ENCODE measurements at places on chromosomes 5 and 9.

- no peak for DNase-seq
Measured at GRCh38 chr5:78056901-78057514, 237.5 kb downstream of the AP3B1 start.

DNA sequence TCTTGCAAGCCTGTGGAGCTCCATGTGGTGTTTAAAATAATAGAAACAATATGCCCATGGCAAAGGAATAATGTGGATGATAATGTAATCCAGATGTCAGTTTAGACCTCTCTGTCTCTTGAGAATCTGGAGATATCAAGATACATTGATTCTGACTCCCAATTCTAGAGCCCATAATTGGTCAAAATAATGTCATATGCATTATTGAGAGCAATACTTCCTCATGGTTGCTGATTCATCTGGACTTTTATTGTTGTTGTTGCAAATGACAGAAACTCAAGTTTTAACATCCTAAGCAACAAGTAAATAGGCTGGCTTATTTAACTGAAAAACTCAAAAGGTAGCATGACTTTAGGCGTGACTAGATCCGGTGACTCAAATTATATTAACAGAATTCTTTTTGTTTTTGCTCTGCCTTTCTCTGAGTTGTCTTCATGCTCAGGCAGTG is 152.1 kb downstream of the PCSK1 start:
- no peak for DNase-seq

- no peak for DNase-seq
Measured at GRCh38 chr5:155728146-155728856, 598.7 kb upstream of the SGCD start.

DNA sequence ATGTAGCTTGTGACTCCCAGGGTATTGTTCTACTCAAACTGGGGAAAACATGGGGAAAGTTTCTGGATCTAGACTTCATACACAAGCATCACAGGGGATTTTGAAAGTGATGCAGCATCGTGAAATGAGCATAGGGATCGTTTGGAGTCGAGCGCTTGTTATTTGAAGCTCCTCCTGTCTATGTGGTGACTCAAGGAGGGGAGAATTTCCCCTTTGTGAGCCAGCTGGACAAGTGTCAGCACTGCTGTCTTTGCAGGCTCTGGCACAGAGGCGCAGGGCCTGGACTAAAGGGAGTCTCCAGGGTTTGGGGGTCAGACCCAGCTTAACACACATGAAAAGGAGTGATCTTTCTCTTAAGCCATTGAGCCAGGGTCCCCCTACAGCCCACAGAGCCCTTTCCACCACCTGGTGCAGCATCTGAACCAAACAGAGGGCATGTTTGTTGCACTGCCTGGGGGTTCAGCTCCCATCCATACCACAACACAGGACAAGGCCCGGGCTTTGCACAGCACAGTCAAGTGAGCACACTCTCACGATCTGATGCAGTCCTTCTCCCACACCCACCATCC is 51.0 kb downstream of the IRF1 start:
- no peak for DNase-seq

- no peak for DNase-seq
Measured at GRCh38 chr5:114055318-114056184, 306.3 kb upstream of the KCNN2 start.

DNA sequence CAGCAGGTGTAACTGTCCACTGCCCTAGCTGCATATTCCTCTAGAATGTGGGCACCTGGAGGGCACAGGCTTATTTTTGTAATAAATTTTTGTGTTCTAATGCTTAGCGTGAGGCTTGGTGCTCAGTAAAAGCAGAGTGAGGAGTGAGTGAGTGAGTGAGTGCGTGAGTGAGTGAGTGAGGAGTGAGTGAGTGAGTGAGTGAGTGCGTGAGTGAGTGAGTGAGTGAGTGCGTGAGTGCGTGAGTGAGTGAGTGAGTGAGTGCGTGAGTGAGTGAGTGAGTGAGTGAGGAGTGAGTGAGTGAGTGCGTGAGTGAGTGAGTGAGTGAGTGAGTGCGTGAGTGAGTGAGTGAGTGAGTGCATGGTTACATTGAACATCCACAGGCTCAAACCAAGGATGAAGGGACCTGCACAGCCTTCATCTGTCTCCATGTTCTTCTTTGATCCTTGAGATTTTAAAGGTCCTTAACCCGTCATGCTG is 371.5 kb downstream of the MED10 start:
- DNase-seq: no peak

DNA sequence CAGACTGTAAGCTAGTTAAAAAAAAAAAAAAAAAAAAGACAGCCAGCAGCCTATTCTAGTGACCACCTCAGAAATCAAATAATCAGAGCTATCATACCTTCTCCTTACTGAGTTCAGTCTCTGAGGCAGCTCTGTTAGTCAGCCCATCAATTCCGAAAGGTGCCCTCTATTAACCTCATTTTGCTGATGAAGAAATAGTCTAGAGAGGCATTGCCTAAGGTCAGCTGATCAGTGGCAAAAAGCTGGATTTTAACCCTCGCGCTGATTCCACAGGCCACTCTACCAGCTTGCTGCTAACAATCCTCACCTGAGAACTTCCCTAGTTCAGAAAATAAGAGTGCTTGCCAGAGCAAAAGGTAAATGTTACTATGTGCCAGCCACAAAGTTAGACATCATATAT is 172.0 kb downstream of the DENND1A start:
- no peak for DNase-seq

GRCh38 chr5:2330325-2331130 is 420.9 kb downstream of the IRX2 start:
- DNase-seq: no peak

- DNase-seq: no peak
Measured at GRCh38 chr9:135772056-135772646, 70.2 kb downstream of the KCNT1 start.

DNA sequence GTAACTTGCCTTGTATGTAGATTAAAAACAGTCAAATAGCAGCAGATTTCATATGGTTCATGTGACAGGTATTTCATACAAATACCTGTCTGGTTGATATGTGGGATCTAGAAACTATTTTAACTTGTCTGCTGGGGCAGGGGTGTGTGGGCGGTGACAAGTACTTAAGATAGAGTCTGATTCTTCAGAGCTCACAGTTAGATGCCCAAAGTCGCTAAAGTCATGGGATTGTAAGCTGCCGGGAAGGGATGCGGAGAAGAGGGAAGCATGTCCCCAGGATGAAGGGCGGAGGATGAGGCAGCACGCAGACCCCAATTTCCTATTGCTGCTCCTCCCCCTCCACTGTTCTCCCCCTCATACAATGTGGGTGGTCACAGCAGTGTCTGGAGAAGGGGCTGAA is 13.3 kb downstream of the ANXA6 start:
- no peak for DNase-seq

DNA sequence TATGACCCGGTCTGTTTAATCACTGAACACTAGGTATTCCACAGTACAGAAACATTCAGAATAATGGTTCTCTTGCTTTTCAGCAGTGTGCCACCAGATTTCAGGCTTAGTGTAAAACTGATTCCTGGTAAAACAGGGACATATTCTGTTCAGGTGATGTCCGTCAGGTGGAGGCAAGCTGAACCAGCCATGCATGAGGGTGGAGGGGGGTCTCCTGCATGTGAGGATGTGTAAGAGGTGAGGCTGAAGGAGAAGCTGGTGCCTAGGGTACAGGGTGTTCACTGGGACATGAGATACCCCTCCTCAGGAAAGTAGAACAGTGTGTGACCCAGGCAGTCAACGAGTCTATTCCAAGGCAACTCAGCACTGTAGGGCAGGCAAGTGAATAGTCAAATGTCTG is 563.9 kb downstream of the BNC2 start:
- no peak for DNase-seq

GRCh38 chr5:2302169-2302568 is 419.4 kb upstream of the IRX4 start:
- DNase-seq: no peak

DNA sequence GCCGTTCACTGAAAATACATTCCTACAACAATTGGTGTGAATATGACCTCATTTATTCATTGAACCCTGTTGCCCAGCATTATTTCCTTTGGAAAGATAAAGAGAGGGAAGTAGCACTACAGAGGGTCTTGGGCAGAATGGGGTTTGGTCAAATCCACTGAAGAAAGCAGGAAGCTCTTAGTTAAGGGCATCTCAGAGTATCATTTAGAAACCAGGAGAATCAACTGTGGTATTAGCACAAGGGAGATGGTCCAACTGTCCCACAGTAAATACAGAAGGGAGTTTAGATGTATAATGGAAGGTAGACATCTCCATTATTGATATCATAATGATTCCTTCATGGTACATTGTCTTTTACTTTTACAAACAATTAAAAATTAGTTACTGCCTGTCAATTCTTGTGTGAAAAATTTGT is 47.1 kb downstream of the LIX1 start:
- no peak for DNase-seq

DNA sequence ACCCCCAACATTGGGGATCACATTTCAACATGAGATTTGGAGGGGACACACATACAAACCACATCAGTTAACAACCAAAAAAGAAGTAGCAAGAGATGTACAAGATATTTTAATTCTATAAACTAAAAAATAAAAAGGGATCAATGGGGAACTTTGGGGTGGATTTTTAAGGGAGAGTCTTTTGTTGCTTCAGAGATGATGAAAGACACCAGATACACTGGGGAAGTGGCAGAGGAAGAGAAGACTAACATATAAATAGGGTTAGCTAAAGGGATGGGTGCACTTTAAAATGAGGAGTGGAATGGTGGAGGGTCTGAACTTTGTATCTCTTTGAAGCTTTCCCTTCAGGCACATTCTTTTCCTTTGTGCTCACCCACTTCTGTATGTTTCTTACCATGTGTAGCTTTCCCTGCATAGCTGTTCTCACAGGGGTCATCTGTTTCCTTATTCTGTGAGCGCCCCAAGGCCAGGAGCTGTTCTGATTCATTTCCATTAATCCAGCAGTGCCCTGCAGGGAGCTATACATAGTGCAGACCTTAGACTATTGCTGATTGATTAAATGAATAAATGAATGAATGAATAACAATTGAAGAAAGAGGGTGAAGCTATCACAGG is 531.6 kb upstream of the KLF4 start:
- DNase-seq: no peak

DNA sequence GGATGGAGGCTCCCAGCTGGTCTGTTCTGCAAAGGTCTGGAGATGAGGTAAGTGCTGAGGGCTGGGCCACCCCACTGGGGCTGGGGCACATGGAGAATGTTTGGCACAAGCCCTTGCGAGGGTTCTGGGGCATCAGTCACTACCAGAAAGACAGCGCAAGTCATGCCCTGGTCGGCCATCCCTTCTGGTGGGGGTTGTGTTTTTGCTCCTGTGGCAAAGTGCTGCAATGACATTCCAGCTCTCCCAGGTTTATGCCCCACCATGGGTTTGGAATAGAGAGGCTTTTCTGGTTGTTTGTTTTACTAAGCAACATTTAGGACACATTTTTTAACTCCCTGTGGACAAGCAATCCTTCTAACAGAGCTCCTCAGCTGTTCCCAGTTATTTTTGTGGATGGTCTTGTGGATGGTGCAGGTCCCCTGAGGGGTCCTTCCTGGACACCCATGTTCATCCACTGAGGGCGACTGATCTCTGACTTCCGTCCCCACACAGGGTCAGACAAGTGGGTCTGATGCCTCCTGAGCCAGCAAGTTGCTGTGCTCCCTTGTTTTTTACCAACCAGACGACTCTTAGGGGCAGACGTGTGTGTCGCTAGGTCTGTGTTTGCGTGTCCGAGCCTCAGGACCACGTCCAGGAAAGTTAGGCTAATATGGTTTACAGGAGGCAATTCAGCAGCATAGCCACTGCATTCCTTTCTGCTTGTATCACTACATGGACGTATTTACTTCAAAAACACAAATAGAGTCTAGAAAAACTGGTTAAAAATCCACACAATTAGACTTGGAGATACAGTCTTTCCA is 64.9 kb upstream of the ECM2 start:
- DNase-seq: no peak

DNA sequence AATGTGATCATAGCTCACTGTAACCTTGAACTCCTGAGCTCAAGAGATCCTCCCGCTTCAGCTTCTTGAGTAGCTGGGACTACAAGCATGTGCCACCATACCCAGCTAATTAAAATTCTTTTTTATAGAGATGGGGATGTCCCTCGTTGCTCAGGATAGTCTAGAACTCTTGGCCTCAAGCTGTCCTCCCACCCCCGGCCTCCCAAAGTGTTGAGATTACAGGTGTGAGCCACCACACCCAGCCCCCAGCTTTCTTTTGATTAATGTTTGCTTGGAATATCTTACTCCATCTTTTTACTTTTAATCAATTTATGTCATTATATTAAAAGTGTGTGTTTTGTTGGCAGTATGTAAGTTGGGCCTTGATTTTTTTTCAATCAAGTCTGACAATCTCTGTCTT is 59.4 kb upstream of the EXOC3 start:
- DNase-seq: no peak

DNA sequence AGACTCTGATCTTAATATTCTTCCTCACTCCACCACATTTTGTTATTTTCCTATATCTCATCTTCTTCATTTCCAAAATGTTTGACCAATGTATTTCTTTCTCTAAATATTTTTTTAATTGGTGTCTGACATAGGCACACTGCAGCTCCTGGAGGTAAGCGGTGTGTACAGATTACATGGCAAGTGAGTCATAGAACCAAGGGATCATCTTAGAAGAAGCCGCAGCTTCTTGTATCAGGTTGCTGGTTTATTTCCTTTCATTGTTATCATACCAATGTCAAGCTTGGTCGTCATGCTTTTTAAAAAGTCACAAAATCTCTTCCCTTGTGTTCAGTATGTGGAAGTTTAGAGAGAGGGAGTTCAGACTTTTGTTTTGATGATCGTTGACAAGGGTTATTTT is 526.1 kb upstream of the CDH18 start:
- DNase-seq: no peak

DNA sequence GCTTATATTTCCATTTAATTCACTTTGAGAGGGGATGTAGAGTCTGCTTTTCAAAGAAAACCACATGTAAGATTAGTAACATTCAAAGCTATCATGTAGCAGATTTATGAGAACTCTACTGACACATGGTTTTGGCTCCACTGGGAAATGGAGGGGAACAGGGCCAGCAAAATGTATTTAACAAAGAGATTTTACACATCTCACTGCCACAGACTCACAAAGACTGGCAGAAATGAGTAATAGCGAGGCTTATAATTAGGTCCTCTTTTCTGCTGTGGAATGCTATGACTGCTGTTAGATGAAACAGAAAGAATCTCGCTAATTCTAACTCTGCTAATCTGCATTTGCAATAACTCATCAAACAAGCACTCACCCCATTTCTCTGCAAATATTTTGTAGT is 4.5 kb downstream of the DAP start:
- no peak for DNase-seq

DNA sequence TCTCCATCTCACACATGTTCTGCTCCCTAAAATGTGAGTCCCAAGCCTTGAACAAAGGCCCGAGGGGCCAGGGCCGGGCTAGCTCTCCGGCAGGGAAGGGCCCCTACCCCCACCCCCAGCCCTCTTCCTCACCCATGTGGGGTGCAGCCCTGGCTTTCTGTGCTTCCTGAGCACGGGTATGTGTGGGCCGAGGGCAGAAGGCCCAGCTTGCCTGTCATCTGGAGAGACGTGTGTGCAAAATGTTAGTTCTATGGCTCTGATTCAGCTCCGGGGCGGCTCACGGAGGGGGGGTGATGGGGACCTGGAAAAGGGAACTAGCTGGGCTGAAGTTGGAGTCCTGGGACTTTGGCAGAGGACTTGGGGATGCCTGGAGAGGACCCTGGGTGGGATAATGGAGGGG is 90.3 kb upstream of the ARAP3 start:
- DNase-seq: no peak

Measured in cortex of kidney (tissue), 1 donor.